ENCODE measurements at places on chromosomes 2 and 18.

GRCh38 chr2:181586569-181587081, 70.3 kb downstream of the CERKL start:
- DNase-seq = no peak

GRCh38 chr2:238720232-238720672, 127.6 kb upstream of the TWIST2 start:
- no peak for DNase-seq

GRCh38 chr2:40797120-40797519, 345.2 kb upstream of the SLC8A1 start:
- no peak for DNase-seq

DNA sequence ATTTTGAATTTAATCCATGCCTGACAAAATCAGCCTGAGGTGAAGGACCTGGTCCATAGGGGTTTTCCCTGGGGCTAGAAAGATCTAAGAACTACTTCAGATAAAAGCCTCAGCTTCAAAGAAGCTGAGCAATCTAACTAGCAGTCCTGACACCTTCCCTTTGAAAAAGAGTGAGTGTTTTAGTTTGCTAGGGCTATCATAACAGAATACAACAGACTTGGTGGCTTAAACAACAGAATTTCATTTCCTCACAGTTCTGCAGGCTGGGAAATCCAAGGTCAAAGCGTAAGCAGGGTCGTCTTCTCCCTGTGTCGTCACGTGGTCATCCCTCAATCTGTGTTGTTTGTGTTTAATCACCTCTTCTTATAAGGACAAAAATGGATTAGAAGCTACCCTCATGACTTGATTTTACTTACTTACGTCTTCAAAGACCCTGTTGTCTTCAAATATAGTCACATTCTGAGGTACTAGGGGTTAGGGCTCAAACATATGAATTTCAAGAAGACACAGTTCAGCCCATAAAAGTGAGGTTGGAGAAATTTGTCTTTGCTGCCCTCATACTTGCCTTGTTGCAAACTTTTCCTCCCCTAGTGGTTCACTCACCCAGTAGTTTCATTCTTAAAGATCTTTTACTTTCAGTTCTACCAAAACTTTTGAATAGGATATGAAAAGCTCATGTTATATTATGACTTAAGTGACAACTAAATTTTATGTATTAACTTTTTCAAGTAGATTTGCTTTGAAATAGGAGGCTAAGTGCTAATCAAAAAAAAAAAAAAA, 673.8 kb downstream of the ARHGAP15 start:
- no peak for DNase-seq

GRCh38 chr2:159028776-159029175, 60.3 kb downstream of the TANC1 start:
- no peak for DNase-seq

- no peak for DNase-seq
Measured at GRCh38 chr2:88764141-88764849, 72.8 kb downstream of the RPIA start.

DNA sequence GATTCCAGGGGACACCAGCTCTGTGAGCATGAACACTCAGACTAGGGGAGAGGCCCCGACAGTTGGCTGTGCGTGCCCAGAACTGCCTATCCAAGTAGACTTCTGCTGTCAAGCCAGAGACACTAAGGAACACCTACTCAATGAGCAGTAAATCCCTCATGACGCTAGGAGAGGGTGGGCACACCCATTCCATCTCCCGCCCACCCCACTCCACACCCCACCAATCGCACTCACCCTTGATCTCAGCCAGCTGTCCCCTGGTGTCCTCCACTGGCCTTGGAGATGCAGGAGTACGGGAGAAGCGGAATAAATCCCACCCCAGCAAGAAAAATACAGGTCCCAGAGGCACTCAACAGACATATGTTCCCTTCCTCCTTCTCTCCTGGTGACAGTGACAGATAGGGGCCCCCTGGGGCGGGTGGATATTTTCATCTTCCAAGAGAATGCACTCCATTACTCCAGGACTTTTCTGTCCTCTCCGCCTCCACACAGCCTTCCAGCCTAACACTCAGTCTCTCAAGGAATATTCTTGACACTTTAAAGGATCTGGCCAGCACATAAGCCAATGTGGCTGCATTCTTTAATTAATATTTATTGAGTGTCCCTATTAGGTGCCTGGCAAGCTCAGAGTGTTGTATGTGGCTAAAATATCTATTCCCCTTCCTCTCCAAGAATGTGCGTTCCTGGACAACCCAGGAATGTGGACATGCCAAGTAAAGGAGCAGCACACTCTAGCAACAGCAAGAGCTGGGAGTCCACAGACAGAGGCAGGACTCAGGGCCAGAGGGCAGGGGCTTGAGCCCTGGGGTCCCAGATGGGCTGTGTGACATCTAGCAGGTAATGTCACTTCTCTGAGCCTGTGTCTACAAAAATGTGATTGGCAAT, 13.1 kb upstream of the SMAD7 start:
- no peak for DNase-seq

DNA sequence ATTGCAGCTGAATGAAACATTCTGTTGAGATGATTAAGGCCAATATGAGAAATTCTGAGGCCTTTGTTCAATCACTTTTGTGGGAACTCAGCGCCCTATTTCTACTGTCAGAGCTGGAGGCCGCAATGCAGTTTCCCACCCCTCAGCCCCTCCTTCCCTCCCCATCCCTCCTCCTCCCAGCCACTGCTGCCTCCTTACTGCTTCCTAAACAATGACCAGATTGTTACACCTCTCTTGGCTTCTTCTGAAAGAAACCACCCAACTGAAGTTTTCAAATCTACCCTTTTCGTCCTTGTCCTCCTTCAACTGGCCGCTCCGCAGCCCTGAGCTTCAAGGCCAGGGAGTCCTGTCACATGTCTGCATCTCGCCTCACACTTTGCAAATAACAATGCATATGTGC, 36.7 kb upstream of the MAPK4 start:
- no peak for DNase-seq

DNA sequence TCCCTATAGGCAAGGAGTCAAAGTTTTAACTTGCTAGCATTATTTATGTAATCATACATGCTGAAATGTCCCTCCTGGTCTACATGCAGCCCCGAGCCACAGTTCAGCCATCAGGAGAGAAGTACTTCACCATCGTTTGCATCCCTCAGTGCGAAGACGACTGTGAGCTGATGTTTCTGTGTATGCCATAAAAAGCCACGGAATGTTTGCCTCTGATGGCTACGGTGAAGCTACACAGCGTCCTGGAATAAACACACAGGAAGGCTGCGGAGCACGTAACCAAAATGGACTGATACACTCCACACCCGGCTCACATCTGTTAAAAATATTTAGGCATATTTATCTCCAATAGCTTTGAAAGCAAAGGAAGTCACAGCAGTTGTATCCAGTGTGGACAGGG, 4.3 kb upstream of the SALL3 start:
- DNase-seq = no peak

All from effector memory CD4-positive, alpha-beta T cell (primary cell).